HEK293T (cell line): ENCODE measurements at places on chromosomes 12 and 14.
A peak's percentile ranks its signal among the peaks of the same experiment; 100 is the strongest.

DNA sequence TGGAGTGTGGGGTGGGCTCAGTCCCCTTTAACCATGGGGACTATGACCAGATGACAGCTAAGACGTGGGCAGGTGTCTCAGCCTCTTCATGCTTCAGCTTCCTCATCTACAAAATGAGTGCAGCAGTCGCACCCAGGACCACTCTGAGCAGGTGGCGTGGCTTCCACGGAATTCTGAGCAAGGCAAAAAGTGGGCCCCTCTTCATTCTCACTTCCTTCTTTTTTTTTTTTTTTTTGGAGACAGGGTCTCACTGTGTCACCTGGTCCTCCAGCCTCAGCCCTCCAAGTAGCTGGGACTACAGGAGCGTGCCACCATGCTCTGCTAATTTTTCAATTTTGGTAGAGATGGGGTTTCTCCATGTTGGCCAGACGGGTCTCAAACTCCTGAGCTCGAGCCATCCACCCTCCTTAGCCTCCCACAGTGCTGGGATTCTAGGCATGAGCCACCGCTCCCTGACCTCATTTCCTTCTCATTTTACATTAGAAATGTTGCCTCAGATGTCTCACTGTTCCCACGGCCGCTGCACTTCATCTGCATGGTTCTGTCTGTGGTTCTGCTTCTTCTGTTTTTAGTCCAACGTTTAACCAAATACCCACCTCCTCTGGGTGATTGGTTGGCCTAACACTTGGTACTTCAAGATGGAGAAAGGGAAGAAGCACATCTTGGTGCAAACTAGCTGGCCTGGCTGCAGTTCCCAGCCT lies 41.3 kb upstream of the BCL7A start:
- DNase-seq = no peak

- DNase-seq = no peak
These were observed 561.2 kb upstream of the SEL1L start for GRCh38 chr14:82094829-82095345.

GRCh38 chr12:47838286-47838931 lies 18.7 kb upstream of the HDAC7 start:
- peak; percentile 72 for DNase-seq

- DNase-seq = no peak
These were observed 23.6 kb upstream of the GPHB5 start for GRCh38 chr14:63342371-63342770.

- DNase-seq = no peak
These were observed at the start of gene REC8 for GRCh38 chr14:24171422-24172260. TSS of gene REC8 (plus strand) at chr14:24172080. CDS start at chr14:24172553, 473 bp downstream.

- DNase-seq = no peak
These were observed 40.8 kb downstream of the CCDC88C start for GRCh38 chr14:91376547-91377477.

GRCh38 chr14:26596543-26597061 lies 1.2 kb downstream of the NOVA1 start:
- DNase-seq = no peak

DNA sequence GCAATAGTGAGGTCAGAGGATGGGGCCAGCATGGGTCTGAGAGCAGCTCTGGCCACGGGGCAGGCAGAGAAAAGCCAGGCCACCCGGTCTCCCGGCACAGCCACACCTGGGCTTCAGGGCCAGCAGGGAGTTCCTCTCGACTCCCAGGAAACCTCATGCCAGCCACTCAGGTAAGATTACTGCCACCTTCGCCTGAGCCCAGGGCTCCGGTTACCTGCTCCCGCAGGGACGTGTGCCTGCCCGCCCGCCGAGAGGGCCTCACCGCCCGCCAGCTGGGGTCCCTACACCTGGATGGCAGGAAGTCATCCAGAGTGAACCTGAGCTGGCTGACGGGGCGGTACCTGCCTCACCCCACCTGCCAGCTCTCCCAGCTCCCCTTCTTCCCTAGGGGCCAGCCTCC lies 7.3 kb downstream of the JAG2 start:
- DNase-seq = no peak

GRCh38 chr12:26046203-26046602 lies 78.6 kb downstream of the BHLHE41 start:
- DNase-seq = no peak

DNA sequence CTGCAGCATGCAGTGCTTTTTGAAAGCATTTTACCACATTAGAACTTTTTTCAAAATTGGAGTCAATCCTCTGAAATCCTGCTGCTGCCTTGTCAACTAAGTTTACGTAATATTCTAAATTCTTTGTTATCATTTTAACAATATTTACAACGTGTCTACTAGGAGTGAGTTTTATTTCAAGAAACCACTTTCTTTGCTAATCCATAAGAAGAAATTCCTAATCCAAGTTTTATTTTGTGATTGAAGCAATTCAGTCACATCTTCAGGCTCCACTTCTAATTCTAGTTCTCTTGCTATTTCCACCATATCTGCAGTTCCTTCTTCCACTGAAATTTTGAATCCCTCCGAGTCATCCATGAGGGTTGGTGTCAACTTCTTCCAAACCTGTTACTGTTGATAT lies 25.4 kb downstream of the PRORP start:
- DNase-seq = no peak

DNA sequence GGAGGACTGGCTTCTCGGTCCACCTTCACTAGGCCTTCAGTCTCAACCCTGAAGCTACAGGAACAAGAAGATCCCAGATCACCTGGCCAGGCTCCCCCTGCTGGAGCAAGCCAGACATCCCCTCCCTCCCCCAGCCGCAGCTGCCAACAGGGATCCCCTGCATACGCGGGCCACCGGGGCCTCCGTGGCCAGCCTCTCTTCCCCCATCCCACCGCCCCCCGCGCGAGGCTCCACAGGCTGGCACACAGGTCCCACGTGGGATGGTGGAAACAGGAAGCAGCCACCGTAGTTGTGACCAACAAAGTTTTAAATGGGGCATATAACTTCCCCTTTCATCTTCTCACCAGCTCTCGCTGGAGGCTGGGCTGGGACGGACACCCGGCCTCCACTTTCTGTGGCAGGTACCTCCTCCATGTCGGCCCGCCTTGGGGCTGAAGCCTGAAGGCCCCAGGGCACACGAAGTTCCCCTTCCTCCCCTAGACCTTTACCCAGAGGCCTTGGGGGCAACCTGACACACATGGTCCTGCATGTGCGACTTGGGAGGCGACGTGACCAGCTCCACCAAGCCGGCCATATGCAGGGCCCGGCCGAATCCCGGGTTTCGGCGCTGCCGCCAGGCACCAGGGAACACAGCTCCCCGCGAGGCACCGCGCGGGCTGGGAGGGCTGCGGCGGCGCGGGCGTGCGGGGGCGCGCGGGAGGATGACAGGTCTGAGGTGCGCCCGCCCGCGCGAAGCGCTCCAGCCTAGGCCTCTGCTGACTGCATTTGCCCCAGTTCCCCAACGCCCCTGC lies 44.4 kb upstream of the PNMA1 start:
- peak; percentile 74 for DNase-seq

DNA sequence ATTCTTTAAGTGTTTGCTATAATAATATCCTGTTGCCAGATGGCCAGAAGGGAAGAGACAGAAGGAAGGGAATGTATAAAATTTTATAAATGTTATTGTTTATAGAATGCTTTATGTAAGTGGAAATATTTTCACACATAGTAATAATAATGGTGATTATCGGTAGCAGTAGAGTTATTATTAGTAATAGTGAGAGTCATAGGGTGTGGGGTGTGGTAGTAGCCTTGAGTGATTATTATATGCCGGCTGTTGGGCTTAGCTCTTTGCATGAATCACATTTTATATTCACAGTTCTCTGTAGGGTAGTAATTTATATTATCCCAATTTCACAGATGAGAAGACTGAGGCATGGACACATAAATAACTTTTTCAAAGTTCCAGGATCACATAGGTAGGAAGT lies 391.4 kb downstream of the C12orf75 start:
- DNase-seq = no peak

- DNase-seq = peak; percentile 36
These were observed 38.9 kb upstream of the DICER1 start for GRCh38 chr14:95196268-95196667.

- peak; percentile 43 for DNase-seq
These were observed 157.4 kb upstream of the FOXG1 start for GRCh38 chr14:28608851-28609828.

DNA sequence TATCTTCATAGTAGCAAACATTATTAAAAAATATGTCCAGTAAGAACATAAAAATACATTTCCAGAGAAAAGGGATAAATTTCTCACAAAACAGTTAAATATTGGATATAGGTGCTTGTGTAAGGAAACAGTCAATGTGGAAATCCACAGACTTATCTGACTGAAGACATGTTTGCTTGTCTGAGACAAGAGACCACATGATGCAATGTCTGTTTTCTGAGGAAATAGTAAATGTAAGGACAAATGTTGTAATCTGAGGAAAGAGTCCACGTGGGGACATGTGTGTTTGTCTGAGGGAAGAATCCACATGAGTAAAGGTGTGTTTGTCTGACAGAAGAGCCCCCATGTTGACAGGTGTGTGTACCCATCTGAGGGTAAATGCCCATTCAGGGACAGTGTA lies 1093.2 kb downstream of the TMEM121 start:
- DNase-seq = no peak

DNA sequence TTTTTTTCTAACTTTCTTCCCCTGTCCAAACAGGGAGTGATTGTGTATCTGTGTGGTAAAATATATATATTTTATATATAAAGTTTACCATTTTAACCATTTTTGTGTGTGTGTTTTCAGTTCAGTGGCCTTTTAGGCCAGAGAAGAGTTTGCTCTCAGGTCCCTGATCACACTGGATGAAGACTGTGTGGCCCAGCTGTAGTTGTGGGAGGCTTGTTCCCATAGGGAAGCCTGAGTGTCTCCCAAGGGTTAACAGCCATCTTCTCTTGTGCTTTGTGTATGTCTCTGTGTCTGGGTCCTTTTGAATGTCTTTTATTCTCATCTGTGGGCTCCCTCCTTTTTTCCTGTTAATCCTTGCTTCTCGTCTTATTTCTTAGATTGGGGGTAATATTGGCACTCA lies 23.4 kb downstream of the CGRRF1 start:
- DNase-seq = no peak

DNA sequence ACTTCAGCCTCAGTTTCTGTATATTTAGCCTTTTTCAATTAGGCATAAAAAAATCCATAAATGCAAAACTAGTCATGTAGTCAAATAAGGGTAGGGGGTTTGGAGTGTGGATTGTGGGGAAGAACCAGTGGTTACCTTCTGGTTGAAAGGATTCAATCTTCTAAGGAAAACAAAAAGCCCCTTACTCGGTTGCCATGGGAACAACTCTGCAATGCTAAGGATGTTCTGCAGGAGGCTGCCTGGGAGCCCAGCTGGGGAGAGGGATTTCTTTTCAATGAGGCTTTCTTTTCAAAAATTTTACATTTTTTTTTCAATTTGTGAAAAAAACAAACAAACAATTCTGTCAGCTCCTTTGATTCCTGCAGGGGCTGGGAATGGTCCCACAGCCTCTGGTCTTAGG lies 67.2 kb downstream of the SLC8A3 start:
- DNase-seq = no peak

- no peak for DNase-seq
These were observed 843.2 kb downstream of the GALC start for GRCh38 chr14:87149583-87150354.

- DNase-seq = no peak
These were observed 68.0 kb downstream of the PRIMA1 start for GRCh38 chr14:93720076-93720815.

DNA sequence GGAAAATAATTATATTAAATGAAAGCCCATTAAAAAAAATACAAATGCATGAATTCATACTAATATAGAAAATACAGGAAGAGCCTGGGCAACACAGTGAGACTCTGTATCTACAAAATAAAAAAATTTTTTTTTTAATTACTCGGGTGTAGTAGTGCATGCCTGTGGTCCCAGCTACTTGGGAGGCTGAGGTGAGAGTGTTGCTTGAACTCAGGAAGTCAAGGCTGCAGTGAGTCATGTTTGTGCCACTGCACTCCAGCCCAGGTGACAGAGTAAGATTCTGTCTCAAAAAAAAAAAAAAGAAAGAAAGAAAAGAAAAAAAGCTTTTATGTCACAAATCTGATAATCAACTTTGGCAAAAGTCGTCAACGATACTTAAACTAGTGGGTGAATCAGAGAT lies 80.6 kb upstream of the PLEKHA5 start:
- no peak for DNase-seq

DNA sequence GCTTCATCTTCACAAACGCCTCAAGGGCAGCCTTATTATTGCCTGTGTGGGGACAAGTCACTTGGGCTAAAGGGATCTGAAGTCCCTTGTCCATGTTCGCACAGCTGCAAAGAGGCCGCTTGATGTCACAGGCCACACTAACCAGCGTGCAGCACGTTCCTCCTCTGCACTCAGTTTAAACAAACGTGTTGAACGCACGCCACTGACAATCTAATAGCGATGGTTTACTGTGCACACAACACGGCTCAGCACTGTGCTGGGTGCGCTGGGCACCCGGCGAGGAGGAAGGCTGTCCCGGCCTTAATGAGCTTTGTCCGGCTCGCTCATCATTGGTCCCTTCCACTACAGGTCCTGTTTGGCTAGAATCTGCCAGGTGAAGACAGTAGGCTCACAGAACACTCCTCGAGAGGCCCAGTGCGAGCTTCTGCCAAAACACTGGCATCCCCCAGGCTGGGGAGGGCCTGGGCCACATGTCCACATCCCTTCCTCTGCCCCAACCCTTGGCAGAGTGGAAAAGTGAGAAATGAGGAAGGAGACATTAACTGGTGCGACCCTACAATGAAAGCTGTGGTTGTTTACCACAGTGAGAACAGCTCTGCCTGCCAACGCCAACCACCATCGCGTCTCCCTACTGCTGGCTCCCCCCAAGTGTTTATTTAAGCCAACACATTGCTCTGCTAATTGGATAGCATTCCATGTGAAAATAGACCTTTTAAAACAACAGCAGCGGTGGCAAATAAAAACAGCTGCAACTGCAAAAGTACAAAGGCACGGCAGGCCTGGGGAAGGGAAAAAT lies 113.2 kb downstream of the RBM19 start:
- no peak for DNase-seq

DNA sequence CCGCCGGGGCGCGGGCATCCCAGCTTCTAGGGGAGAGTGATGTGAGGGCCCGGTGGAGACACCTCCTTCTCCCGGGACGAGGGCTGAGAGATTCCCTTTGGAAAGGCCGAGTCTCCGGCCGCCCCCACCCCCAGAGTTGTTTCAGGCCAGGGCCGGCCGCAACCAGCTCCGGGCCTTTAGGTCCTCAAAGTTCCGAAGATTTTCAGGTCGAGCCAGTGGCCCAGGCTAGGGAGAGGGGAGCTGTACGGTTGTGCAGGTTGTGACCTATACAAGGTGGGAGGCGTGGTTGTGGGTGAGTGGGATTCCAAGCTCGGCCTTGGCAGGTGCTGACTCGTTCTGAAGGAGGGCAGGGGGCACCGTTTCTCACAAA lies 18.4 kb upstream of the ANKRD33 start:
- no peak for DNase-seq

GRCh38 chr12:4825011-4825858 lies 84.5 kb upstream of the KCNA1 start:
- no peak for DNase-seq

DNA sequence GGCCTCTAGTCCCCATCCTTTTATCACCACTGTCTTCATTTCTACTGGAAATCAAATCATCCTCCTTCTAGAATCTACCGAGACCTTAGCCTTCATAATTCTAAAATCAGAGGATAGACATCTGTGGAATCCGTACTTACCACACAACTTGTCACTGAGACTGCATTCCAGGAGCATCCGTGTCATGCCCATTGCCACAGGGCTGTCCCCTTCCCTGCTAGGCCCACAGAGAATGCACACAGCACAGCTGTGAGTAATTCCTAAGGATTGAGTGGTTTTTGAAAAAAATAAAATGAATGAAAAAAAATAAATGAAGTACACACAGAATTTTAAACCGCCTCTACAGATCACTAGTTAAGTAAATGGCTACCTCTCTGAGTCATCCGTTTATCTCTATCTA lies 21.0 kb upstream of the MAGOHB start:
- DNase-seq = no peak

- DNase-seq = no peak
These were observed 3.8 kb downstream of the LIMA1 start for GRCh38 chr12:50279501-50279900.
